ENCODE measurements at places on chromosomes 3 and 15.

GRCh38 chr3:193345431-193345830, 33.1 kb downstream of the ATP13A5 start:
- DNase-seq = no peak

DNA sequence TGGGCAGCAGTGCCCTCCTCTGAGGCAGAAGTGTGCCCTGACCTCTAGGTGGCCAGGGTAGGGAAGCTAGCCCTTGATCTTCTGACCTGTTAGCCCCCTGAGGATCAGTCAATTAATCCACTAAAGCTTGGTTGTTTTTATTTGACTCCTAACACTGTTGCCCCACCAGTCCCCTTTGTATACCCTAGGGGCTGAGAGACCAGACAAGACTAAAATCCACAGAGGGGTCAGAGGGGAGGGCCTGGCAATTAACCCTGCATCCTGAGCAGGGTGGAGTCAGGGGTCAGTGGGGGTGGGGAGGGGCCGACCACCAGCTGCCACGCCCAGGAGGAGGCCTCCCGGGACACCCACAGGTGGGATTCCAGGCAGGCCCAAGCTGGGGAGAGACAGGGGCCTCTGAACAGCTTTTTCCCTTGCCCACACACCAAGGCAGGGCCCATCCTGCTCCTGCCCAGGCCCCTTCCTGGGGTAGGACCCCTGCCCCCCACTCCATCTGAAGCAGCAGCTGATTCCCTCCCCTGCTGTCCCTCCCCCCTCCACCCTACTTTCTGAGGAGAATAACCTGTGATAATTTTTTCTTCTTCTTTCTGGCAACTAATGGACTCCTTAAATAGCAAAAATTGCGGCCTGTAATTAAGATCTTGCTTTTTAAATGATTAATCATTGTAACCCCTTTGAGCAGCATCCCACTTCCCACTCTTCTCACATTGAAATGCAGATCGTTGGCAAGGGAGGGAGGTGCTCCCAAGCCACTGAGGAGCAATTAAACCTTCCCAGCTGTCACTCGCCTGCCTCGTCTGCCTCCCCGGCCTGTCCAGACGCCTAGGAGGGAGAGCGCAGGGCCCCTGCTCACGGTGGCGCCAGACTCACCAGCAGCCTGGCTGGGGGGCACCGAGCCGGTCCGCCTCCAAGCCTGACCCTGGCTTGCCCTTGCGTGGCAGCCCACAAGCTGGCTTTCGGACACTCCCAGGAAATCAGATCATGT, 51.9 kb downstream of the RHCG start:
- no peak for DNase-seq

DNA sequence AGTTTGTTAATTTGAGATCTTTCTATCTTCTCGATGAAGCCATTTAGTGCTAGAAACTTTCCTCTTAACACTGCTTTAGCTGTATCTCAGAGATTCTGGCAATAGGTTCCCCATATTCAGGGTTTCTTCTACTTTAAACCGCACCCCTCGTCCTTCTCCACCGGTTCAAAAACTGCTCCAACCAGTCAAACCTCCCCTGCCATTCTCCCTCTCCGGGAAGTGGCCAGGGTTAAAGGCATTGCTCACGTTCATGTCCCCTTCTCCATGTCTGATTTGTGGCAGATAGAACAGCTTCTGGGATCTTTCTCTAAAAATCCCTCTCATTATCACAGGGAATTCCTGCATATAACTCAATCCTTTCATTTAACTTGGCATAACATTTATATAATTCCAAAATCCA, 14.4 kb downstream of the ALDH1L1 start:
- DNase-seq = no peak

GRCh38 chr15:26421065-26421464, 351.8 kb downstream of the GABRB3 start:
- no peak for DNase-seq

- no peak for DNase-seq
Observed at GRCh38 chr3:123733805-123734526, 149.1 kb upstream of the HACD2 start.

- no peak for DNase-seq
Observed at GRCh38 chr3:47540281-47540680, 26.8 kb upstream of the ELP6 start.

GRCh38 chr3:77835921-77836320, 796.0 kb downstream of the ROBO2 start:
- no peak for DNase-seq

GRCh38 chr3:72309661-72310418, 524.9 kb upstream of the PROK2 start:
- no peak for DNase-seq

DNA sequence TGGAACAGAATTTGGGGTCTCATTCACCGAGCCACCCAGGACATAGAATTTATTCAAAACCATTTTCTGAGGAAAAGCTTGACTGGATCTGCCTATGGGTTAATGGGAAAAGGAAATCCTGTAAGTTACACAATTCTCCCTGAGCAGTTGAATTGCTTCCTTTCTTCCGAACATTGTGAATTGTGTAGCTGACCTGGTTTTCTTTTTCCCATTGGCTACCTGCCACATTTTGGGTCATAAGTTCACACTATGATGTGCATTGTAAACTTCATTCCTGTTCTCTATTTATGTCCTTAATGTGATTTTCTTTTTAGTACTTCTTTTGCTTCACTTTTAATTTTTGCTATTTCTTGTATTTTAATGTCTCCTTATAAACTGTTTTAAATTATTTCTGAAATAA, 386.0 kb upstream of the LRRC3B start:
- DNase-seq = no peak

DNA sequence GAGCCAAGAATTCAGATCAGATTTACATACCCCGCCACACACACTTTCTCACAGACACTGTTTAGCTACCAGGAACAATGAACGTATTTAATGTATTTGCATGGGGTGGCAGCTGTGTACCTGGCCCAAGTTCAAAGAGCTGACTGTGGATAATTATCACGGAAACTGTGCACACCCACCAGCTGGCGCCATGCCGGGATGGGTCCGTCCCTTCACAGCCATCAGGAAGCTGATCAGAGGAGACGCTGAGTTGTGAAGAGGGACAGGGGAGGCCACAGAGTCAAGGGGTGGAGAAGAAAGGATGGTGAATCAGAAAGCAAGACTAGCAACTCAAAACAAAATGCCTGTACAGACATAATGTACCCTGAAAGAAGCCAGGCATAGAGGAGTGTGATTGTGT, 13.1 kb upstream of the PLA2G4D start:
- no peak for DNase-seq

- DNase-seq = no peak
Observed at GRCh38 chr15:62279041-62279440, 114.0 kb upstream of the C2CD4B start.

- no peak for DNase-seq
Observed at GRCh38 chr15:85407421-85408269, 27.2 kb downstream of the AKAP13 start.

GRCh38 chr3:124764746-124765145, 34.5 kb downstream of the UMPS start:
- DNase-seq = no peak

- DNase-seq = no peak
Observed at GRCh38 chr15:40232625-40233070, 6.2 kb upstream of the PAK6 start.

GRCh38 chr3:175434561-175434960, 575.4 kb downstream of the NAALADL2 start:
- no peak for DNase-seq

GRCh38 chr3:81198216-81198615, 563.2 kb downstream of the GBE1 start:
- no peak for DNase-seq

- DNase-seq = no peak
Observed at GRCh38 chr3:126155819-126156218, 24.6 kb downstream of the ALDH1L1 start.

DNA sequence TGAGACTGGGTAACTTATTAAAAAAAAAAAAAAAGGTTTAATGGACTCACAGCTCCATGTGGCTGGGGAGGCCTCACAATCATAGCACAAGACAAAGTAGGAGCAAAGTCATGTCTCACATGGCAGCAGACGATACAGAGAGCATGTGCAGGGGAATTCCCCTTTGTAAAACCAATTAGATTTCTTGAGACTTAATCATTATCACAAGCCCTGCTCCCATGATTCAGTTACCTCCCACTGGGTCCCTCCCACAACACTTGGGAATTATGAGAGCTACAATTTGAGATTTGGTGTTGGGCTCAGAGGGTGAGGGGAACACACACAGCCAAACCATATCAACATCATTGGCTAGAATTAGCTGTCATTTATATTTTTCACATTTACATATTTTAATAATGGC, 221.0 kb downstream of the RSRC1 start:
- DNase-seq = no peak

DNA sequence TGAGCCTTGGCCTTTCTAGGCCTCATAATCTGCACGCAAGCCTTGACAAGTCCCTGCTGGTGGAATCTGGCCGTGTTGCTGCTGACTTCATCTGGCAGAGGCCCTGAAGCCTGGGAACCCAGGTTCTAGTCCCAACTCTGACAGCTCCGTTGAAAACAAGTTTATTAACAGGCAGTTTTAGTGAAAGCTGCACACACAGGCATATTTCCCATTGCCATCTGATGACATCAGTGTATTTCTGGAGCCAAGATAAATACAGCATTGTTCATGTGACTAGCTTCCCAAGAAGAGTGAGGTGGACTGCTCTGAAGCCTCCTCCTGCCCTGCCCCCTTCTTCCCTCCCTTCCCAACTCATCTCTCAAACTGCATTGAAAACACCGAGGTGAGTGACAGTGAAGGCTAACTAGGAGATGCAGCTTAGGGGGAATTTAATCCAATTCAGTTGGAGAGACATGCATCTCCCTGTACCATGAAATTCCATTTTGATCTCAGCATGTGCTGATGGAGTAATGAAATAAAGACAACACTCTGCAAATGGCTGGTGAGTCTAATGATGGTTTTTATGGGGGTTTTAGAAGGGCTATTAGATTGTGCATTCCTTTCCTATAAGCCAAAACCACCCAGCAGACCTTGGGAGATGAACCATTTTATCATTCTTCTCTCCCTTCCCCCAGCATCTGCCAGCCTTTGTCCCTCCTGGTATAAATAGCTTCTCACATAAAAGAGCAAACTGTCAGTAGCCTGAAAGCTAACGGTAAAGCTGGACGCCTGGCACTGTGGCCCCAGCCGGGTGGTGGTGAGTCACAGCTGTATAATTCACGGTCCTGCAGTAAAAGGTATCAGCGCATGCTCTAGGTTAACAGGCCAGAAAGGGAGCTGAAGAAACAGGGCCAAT, 38.0 kb downstream of the PRICKLE2 start:
- no peak for DNase-seq

- DNase-seq = no peak
Observed at GRCh38 chr15:28459279-28459678, 73.5 kb downstream of the GOLGA8G start.

DNA sequence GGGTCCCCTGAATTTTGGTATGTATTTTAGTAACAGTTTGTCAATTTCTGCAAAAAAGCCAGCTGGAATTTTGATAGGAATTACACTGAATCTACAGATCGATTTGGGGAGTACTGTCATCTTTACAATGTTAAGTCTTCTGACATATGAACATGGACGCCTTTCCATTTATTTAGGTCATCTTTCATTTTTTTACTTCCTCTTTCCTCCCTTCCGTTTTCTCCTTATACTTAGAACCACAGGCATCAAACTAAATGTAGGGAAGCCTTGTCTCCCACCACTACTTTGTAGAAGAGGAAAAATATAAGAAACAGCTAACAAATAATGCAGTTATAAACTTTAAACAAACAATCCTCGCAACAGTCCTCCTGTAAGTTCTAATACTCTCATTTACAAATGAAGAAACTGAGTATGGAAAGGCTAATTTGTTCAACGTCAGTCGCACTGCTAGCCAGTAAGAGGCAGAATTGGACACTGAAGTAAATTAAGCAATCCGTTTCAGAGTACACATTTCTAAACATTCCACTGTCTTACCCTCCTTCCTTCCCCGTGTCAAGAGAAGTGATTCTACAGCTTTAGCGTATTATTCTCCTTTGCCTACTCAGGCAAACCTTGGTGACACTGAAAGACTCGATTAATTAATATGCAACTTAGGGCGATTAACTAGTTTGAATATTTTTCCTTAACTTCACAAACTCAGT, 25.6 kb downstream of the RHOA start:
- no peak for DNase-seq

GRCh38 chr3:70072180-70072579, 72.6 kb downstream of the SAMMSON start:
- DNase-seq = no peak

DNA sequence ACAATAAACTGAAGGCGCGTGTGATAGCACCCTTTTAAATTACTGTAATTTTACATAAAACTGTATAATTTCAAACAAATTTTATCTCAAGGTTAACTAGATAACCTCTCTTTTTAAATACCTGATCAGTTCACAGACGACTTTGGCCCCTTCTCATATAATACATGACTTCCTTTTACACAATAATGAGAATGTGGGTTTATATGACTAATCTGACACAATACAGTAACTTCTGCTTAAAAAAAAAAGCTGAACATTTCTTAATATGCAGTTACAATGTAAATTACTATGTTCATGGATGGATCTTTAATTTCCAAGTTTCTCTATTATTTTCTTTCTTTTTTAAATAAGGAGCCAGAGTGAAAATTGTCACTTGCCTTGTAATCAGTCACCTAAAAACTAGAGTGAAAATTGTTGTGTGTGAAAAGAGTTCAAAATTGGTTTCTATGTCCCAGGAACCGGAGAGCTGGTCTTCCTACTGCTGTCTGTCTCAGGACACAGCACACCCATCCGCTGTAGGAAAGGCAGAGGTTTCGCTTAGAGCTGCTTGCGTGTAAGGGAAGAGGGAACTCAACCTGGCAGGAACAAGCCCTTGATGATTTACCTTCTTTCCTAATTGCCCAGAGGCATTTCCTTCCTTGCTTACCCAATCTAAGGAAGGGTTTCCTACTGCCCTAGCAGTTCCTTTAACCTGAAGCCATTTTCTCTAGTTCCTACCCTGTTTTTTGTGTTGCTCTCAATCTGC, 33.3 kb downstream of the PLD1 start:
- no peak for DNase-seq

GRCh38 chr3:136819392-136819730, 435 bp downstream of the SLC35G2 start:
- no peak for DNase-seq

DNA sequence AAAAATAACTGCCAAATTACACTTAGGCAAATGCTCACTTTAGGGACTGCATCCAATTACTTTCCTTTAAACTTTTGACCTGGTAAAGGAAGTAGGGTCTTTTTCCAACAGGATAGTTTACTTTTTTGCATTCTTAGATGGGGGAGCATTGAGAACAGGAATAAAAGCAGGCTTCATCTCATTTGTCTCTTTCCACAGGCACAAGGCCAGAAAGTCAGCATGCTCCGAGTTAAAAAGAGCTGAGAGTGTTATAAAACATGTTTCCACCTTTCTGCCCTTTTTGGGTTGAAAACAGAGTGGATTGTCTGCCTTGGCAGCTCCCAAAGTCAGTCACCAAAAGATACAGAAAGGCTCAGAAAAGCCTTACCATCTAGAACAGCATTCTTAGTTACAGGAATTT, 404.9 kb upstream of the ALCAM start:
- no peak for DNase-seq

Data from stimulated activated CD8-positive, alpha-beta memory T cell treated with anti-CD3 and anti-CD28 coated beads, Interleukin-4, amount 100 ng/mL, for 4 hours (primary cell).